Activated T-helper 17 cell treated with anti-CD3 and anti-CD28 coated beads, Interleukin-2, amount 50 U/mL, for 72 hours (primary cell): ENCODE measurements at places on chromosomes 5 and 9. TPM values are rescaled to one million over a fixed set of nuclear protein-coding genes. Genes with fewer than 3 reads are reported as not detected.

GRCh38 chr5:150215979-150216944, 26.4 kb downstream of the SLC6A7 start:
- no peak for ATAC-seq

Gene AFAP1L1
- 0.16 TPM for total RNA-seq

Gene GFRA3
- not detected for total RNA-seq

DNA sequence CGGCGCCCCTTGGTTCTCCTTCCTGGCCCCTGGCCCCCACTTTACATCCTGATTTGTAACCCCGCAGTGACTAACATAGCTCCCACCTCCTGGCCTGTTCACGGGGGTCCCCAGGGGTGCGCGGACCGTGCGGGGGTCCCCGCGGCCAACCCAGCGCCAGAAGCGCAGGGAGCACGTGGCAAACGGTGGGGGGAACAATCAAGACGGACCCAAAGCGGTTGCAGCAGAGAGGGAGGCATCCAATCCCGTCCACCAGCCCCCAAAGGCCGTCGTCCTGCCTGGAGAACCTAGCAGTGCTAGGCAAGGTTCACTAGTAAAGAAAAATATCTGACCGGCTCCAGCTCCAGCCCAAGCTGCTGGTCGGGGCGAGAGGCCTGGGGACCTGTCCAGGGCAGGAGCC, 201.5 kb downstream of the AUH start:
- ATAC-seq = no peak

Gene VAV2
- 7.0 TPM for total RNA-seq

DNA sequence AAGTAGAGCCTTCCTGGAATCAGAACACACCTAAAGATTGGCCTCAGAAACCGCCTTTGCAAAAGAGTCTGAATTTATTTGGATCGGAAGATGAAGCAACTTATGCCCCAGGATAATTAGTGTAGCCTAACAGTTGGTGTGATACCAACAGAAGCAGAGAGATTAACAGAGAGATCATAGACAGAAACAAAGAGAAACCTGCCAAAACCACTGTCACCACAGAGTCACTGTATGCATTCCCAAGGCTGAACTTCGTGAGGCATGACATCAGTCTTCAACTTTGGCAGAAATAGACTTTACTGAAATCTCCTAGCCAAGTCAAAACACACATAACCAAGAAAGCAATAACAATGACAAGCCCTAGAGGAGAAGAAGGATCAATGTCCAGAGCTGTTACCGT, 361.8 kb downstream of the ELAVL2 start:
- ATAC-seq = no peak
